ENCODE measurements at places on chromosomes 16 and 17.

GRCh38 chr17:8057691-8058114 is 18.8 kb downstream of the ALOX15B start:
- peak; percentile 74 for DNase-seq

GRCh38 chr17:47708864-47709541 is 15.0 kb downstream of the TBKBP1 start:
- no peak for DNase-seq

GRCh38 chr17:31079731-31080130 is 15.0 kb upstream of the NF1 start:
- DNase-seq, result no peak

DNA sequence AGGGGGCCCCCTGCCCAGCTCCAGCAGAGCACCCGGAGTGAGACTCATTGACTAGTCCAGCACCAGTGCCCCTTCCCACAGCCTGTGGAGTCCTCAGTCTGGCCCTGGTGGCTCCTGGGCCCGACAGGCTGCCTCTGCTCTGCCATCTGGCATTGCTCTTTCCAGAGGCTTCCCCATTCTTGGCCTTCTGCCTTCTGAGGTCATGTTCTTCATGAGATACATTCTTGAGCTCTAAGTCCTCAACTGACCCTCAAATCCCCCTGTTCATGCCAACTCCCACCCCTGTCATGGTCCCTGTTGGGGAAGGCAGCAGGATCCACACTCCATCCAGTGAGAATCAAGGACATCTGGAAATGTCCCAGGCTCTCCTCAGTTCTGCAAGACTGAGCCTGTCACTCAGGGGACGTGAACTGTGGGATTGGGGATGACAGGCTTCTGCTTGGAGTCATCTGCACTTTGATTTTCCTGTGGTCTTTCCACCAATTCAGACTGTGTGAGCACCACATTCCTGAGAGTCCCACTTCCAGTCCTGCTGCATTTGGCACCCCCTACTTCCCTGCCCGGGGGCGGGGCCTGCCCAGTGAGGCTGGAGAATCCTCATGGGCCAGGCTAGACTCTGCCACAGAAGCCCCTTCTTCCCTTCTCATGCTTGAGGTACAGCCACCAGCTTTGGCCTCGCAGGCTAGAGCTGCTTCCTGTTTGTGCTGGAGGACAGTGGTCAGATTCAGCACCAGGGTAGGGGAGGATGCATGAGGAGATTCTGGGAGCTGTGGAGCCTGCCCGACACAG is 2.7 kb downstream of the TRPV2 start:
- peak; percentile 70 for DNase-seq

GRCh38 chr17:4004517-4005295 is 40.5 kb upstream of the ATP2A3 start:
- peak; percentile 37 for DNase-seq

DNA sequence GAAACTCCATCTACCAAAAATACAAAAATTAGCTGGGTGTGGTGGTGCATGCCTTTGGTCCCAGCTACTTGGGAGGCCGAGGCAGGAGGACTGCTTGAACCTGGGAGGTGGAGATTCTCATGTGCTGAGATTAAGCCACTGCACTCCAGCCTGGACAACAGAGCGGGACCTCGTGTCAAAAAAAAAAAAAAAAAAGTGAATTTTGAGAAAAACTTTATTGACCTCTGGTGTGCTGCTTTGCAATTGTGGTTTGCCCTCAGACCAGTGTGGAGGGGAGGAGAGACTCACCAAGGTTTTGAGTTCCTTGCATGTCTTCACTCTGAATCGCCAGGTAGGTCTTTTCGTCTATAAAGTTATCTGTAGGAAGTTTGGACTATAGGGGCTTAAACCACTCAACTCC is 145.2 kb downstream of the CPPED1 start:
- no peak for DNase-seq

- DNase-seq, result peak; percentile 89
These were observed 15.7 kb downstream of the ETV4 start for GRCh38 chr17:43530288-43531081.

- DNase-seq, result no peak
These were observed 613 bp downstream of the B9D1 start for GRCh38 chr17:19361944-19362276.

GRCh38 chr16:89176147-89176690 is 4.7 kb downstream of the CDH15 start:
- no peak for DNase-seq

DNA sequence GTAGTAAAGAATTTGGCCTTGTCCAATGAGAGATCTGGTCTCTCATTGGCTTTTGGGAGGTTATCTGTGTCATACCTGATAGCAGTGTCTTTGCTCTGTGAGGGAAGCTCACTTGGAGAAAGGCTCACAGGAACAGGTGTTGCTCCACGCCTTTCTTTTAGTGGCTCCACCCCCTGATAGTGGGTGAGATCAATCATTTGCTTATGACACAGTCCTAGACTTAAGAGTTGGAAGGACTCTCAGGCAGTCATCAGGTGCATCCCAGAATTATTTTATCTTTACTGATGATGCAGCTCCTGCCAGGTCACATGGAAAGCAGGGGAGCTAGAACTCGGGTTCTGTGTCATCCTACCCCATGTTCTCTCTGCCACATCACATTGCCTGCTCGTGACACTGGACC is 59.3 kb downstream of the CENPV start:
- DNase-seq, result no peak

DNA sequence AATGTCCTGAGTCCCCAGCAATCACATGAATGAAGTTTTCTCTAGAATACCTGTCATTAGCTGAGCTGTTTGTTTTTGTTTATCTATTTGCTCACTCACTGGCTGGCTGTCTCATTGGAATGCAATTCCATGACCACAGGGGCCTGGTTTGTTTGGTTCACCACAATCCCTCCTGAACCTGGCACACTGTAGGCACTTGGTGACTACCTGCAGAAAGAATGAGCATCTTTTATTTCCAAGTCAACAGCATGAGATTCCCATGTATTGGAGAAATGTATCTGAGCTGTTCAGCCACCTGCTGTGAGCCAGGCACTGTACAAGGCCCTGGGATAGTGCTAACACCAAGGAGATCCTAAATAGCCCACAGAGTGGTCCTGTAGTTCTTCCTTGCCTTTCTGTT is 345.1 kb downstream of the XYLT1 start:
- DNase-seq, result peak; percentile 17

GRCh38 chr17:31391496-31391949 is at the start of gene RAB11FIP4:
Gene RAB11FIP4, plus strand, starts transcription at chr17:31391675. Its CDS starts 178 bp downstream, at chr17:31391853.
- DNase-seq, result peak; percentile 41

GRCh38 chr17:32503251-32504165 is 16.7 kb downstream of the CDK5R1 start:
- DNase-seq, result no peak

GRCh38 chr17:78472035-78472905 is 93.8 kb downstream of the PGS1 start:
- DNase-seq, result no peak

DNA sequence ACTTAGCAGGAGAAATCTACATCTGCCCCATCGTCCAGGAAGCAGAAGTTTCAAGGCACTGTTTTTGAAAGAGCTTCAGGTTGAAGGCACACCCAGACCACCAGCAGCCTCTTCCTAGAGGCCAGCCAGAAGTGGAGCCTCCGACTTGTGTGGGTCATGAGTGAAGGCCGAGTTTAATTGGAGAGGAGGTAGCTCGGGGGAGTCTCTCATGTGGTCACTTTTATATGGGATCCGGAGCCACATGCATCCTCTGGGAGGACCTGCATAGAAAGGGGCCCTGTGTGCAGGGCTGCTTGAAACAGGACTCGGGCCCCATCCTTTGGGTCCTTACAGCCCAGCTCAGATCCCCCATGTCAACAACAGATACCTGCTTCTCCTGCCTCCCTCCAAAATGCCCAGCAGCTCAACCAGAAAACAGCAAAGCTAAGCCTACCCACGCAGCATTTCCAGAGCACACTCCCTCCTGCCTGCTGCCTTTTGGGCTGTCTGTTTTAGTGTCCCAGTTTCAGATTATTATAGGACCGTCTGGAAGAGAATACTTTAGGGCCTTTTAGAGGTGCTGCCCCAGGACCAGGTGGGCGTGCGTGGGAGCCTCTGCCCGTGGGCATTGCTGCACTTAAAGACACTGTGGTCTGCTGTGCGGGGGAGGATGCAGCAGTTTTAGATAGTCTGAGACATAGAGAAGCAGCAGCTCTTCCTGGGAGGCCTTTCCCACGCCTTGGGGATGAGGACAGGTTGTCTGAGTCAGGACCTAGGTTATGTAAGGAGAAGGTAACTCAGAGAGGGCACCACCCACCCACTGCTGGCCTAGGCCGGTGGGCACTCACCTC is 29.5 kb downstream of the MPRIP start:
- DNase-seq, result no peak

- peak; percentile 50 for DNase-seq
These were observed 4.5 kb upstream of the SAMD14 start for GRCh38 chr17:50134206-50135110.

GRCh38 chr16:4679156-4679849 is 14.1 kb upstream of the NUDT16L1 start:
- DNase-seq, result no peak

DNA sequence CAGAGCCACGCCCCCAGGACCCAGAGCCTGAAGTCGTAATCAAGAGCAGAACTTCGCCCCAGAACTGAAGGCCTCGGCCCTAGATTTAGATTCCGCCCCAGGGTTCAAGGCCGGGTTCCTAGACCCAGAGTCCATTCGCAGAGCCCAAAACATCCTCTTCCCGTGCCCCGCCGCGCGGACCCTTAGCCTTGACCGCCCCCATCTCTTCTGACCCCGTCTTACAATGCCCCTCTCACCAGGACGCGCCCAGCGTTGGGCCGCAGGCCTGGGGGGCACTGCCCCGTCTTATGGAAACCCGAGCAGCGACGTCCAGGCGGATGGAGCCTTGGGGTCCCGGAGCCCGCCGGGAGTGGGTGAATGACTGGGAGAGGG is 5.0 kb downstream of the CD19 start:
- DNase-seq, result no peak

GRCh38 chr16:52812678-52813556 is 239.8 kb downstream of the CHD9NB start:
- DNase-seq, result peak; percentile 31

GRCh38 chr17:14058051-14058450 is 11.3 kb upstream of the COX10 start:
- DNase-seq, result peak; percentile 78

- DNase-seq, result peak; percentile 60
These were observed 57.3 kb upstream of the CCL1 start for GRCh38 chr17:34420254-34420766.

DNA sequence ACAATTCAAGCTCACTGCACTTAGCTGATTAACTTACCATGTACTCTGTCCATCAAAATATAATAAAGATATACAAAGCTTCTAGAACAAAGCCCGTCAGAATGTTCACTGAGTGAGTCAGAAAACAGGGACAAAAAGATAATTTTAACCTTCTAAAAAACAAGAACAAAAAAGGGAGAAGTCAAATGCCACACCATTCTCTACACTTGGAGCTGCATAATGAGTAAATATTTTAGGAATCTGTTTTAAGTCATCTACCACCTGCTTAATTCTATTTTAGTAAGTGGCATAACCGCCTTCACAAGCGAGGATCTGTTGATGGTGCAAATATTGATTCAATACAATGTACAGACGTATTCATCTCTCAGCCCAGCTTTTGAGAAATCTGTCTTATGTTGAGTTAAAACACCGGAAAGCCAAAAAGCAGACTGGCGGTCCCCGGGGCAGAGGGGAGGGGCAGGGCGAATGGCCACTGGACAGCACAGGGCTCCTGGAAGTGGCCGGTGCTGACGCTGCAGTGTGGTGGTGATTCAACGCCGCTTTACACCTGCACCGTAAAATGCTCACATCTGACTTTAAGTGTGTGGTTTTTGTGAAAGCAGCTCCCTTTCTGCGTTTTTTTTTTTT is 20.1 kb downstream of the RAB40B start:
- DNase-seq, result no peak

DNA sequence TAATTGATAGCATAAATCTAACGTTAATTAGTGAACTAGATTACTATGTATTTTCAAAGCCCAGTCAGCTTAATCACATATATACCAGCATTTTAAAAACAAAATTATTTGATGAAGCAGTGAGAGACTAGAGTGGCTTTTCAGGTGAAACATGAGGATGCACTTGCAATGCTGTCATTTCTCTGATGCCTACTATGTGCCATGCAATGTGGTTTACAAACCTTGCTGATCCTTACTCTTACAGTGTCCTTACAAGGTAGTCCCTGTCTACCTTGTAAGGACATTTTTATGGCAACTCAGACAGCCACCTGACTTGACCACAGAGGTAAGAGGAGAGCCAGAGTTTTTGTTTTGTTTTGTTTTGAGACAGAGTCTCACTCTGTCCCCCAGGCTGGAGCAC is 42.7 kb downstream of the CYB5B start:
- DNase-seq, result no peak

- DNase-seq, result no peak
These were observed 92.6 kb downstream of the CACNG3 start for GRCh38 chr16:24348545-24349290.

DNA sequence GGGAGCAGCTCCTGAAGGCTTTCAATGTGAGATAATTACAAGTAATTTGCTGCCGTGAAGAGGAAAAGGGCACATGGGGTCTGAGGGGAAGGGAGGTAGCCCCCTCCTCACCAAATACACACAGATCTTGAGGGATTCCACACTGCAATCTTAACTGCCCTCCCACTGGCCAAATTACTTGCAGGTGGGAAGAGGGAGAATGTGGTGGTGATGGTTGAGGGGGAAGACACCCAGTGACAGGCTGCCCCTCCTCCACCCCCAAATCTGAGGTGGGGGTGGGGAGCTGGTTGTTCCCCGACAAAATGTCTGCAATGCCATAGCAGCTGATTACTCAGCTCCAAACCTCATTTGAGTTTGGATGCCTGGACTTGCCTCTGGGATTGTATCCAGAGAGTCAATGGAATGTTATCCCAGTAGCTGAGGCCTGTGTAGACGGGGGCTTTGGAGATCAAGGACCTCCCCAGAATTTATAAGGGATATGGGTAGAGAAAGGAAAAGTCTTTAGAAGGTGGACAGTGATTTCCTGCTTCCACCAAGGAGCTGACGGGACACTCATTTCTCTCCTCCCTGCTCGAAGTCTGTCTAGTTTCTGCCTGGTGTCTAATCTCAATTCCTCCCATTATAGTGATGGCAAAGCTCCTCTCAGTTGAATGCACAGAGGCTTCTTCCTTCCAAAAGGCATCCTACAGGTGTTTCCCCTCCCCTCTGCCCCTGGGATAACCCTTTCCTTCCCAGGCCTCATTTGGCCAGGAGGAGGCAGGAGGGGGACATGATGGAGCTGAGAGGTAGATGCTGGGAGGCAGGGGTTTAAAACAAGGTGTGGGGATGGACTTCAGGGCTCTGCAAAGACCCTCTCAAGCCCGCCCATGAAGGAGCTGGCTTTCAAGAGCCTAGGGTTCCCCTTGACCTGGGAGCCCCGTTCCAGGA is 8.7 kb downstream of the DLX4 start:
- peak; percentile 20 for DNase-seq

GRCh38 chr17:59367657-59368045 is 36.2 kb downstream of the YPEL2 start:
- no peak for DNase-seq

Measured in fibroblast of skin of scalp (primary cell).